Fibroblast of lung (primary cell): ENCODE measurements at places on chromosomes 4 and X. TPM values are rescaled to one million over a fixed set of nuclear protein-coding genes. Genes with fewer than 3 reads are reported as not detected.
A peak's percentile ranks its signal among the peaks of the same experiment; 100 is the strongest.

DNA sequence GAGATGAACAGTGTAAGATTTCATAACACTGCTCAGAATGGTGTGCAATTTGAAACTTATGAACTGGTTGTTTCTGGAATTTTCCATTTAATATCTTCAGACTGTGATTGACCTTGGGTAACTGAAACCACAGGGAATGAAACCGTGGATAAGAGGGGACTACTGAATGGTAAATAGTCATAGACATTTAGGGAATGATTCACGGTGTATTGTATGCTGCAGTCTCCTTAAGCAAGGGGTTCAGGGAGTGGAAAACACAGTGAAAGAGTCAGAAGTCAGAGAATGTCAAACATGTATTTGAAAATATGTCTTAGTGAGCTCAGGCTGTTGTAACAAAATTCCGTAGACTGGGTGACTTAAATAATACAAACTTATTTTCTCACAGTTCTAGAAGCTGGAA lies 398.2 kb upstream of the DIPK2B start:
- H3K27me3 ChIP-seq = no peaks in the 10 kb centered on the region
- no peak overlapping the region for H3K4me3 ChIP-seq
- DNase-seq = peak; percentile 54
- H3K4me1 ChIP-seq = peaks cover 2% of the 10 kb centered on the region
- no peak overlapping the region for H3K27ac ChIP-seq
- H3K36me3 ChIP-seq = no peaks in the 10 kb centered on the region

- H3K36me3 ChIP-seq = no peaks in the 10 kb centered on the region
- no peak overlapping the region for H3K4me3 ChIP-seq
- H3K27me3 ChIP-seq = no peaks in the 10 kb centered on the region
- no peak overlapping the region for H3K27ac ChIP-seq
These were observed 350.8 kb upstream of the KLF3 start for GRCh38 chr4:38313175-38313574.

DNA sequence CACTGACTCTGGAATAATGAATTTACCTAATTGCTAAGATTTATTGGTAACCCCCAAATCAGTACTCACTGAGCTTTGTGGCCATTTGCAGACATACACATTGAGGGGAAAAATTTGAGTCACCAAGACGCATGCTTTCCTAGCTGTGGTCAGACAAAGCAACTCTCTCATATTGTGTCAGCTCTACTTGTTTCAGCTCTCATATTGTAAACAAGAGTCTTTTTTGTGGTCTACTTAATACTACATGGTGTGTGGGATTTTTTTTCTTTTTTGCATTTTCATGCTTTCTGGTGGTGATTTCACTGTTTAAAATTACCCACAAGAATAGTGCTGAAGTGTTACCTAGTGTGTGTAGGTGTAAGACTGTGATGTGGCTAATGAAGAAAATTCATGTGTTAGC lies 428.2 kb upstream of the GALNT7 start:
- no peak overlapping the region for H3K4me3 ChIP-seq
- no peaks in the 10 kb centered on the region for H3K36me3 ChIP-seq
- no peak overlapping the region for H3K27ac ChIP-seq
- H3K27me3 ChIP-seq = no peaks in the 10 kb centered on the region
- no peaks in the 10 kb centered on the region for H3K4me1 ChIP-seq

GRCh38 chr4:12979797-12980196 lies 504.3 kb downstream of the RAB28 start:
- no peaks in the 10 kb centered on the region for H3K27me3 ChIP-seq
- H3K4me1 ChIP-seq = no peaks in the 10 kb centered on the region
- H3K4me3 ChIP-seq = no peak overlapping the region
- no peaks in the 10 kb centered on the region for H3K36me3 ChIP-seq
- no peak overlapping the region for H3K27ac ChIP-seq
- no peak for DNase-seq

GRCh38 chr4:165351359-165352130 lies 24.1 kb downstream of the MSMO1 start:
- no peaks in the 10 kb centered on the region for H3K27me3 ChIP-seq
- H3K27ac ChIP-seq = no peak overlapping the region
- no peak for DNase-seq
- no peaks in the 10 kb centered on the region for H3K4me1 ChIP-seq
- H3K36me3 ChIP-seq = no peaks in the 10 kb centered on the region

DNA sequence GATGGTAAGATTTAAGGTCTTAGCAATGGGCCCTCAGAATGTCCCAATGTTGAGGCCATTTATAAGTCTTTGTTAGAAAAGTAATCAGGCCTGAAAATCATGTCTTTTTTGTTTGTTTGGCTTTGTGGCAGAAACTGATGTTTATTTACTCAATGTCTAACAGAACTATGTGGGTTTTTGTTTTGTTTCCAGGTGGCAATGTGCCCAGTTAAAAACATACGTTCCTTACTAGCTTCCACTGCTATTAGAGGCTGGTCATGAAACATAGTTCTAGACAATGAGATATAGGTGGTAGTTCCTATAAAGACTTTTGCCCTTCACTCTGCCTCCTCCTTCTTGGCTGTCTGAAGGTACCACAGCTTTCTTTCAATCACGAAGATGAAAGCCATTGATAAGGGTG lies 108.8 kb downstream of the C4orf51 start:
- no peaks in the 10 kb centered on the region for H3K27me3 ChIP-seq
- no peak overlapping the region for H3K27ac ChIP-seq
- no peak overlapping the region for H3K4me3 ChIP-seq
- H3K4me1 ChIP-seq = no peaks in the 10 kb centered on the region
- no peaks in the 10 kb centered on the region for H3K36me3 ChIP-seq

DNA sequence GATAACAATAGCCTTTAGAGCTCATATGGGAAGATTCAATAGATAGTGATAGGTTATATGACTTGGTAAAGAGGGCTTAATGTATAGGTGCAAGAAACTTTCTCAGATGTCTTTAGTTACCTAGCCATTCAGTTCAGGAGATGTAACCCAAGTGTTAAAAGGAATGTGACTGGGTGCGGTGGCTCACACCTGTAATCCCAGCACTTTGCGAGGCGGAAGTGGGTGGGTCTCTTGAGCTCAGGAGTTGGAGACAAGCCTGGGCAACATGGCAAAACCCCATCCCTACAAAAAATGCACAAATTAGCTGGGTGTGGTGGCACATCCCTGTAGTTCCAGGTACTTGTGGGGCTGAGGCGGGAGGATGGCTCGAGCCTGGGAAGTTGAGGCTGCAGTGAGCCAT lies 7.9 kb downstream of the TET2 start:
- H3K27ac ChIP-seq = no peak overlapping the region
- no peak overlapping the region for H3K4me3 ChIP-seq
- no peaks in the 10 kb centered on the region for H3K27me3 ChIP-seq
- H3K36me3 ChIP-seq = no peaks in the 10 kb centered on the region
- H3K4me1 ChIP-seq = no peaks in the 10 kb centered on the region

DNA sequence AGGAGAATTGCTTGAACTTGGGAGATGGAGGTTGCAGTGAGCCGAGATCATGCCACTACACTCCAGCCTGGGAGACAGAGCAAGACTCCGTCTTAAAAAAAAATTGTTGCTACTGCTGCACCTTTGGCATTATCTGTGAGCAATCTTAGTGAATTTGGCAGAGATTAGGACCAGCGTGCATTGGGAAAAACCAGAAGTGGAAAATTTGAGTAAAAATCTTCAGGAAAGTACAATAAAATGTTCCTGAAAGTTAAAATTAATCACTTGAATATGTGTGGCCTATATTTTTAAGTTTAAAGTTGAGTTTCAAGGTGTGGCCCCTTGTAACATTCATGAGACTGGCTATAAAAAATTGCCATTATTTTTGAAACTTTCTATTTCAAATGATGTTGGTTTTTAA lies 85.1 kb downstream of the SPRY1 start:
- H3K4me3 ChIP-seq = no peak overlapping the region
- no peak for DNase-seq
- no peak overlapping the region for H3K27ac ChIP-seq
- no peaks in the 10 kb centered on the region for H3K36me3 ChIP-seq
- H3K4me1 ChIP-seq = peaks cover 7% of the 10 kb centered on the region

DNA sequence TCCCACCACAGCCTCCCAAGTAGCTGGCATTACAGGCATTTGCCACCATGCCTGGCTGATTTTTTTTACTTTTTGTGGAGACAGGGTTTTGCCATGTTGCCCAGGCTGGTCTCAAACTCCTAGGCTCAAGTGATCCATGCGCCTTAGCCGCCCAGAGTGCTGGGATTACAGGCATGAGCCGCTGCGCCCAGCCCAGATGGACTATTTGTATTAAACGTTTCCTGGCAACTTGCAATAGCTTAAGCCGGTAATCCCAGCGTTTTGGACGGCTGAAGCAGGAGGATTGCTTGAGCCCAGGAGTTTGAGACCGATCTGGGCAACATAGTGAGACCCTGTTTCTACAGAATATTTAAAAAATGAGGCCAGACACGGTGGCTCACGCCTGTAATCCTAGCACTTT lies 18.4 kb downstream of the UBE2K start:
- H3K4me1 ChIP-seq = peaks cover 5% of the 10 kb centered on the region
- no peak overlapping the region for H3K27ac ChIP-seq
- DNase-seq = no peak
- H3K27me3 ChIP-seq = no peaks in the 10 kb centered on the region
- H3K4me3 ChIP-seq = no peak overlapping the region

DNA sequence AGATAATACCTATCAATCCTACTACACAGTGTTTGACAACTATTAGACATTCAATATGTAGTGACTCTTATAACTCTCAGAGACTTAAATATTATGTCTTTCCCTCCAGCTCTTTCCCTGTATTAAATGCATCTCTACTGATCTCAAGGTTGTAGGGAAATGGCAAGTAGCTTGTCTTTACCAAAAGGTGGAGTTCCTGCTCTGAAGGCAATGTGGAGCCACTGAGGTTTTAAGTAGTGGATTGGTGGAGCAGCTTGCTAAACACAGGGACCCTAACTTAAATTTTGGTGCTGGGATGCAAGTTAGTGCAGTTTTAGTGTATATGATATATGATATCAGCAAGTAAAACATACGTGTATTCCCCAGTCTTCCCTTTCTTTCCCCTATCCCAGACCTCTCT lies 13.1 kb downstream of the FNIP2 start:
- peaks cover 10% of the 10 kb centered on the region for H3K4me1 ChIP-seq
- H3K36me3 ChIP-seq = no peaks in the 10 kb centered on the region
- no peaks in the 10 kb centered on the region for H3K27me3 ChIP-seq
- H3K27ac ChIP-seq = no peak overlapping the region

DNA sequence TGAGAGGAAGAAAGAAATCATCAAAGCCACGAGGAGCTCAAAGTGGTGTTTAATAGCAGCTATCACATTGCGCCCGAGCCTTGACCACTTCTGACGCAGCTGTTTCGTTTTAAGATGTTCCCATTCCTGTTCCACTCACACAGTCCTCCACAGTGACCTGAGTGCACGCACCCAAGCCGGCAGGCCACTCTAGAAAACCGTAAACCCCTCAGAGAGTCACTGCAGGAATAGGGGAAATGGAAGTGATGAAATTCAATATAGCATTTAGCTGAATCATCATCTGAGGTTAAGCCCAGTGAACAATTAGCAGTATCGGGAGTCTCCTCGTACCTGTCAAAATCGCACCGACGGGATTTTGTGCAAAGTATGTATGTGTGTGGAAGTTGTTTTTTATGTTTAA lies 17.9 kb upstream of the HAND2 start:
- H3K4me1 ChIP-seq = no peaks in the 10 kb centered on the region
- H3K36me3 ChIP-seq = no peaks in the 10 kb centered on the region
- H3K27me3 ChIP-seq = no peaks in the 10 kb centered on the region
- DNase-seq = no peak

GRCh38 chrX:54785901-54786300 lies 12.2 kb downstream of the ITIH6 start:
- H3K27me3 ChIP-seq = no peaks in the 10 kb centered on the region
- DNase-seq = no peak
- H3K27ac ChIP-seq = no peak overlapping the region
- no peak overlapping the region for H3K4me3 ChIP-seq
- no peaks in the 10 kb centered on the region for H3K36me3 ChIP-seq

GRCh38 chr4:25621027-25621930 lies 34.4 kb upstream of the SLC34A2 start:
- no peak overlapping the region for H3K4me3 ChIP-seq
- no peaks in the 10 kb centered on the region for H3K4me1 ChIP-seq
- H3K36me3 ChIP-seq = no peaks in the 10 kb centered on the region
- no peaks in the 10 kb centered on the region for H3K27me3 ChIP-seq

The WAS gene
- total RNA-seq = under 0.01 and 0.17 TPM in 2 replicates

The KIT gene
- 0.50 and 0.51 TPM in 2 replicates for total RNA-seq

The STIM2 gene
- 19.0 and 33.0 TPM in 2 replicates for total RNA-seq

The PLAC1 gene
- total RNA-seq = 0.17 and 0.26 TPM in 2 replicates

The GAB3 gene
- total RNA-seq = 4.1 and 6.4 TPM in 2 replicates

The CRLF2 gene
- total RNA-seq = not detected in 2 replicates

The NXF3 gene
- not detected in 2 replicates for total RNA-seq

The TMEM271 gene
- not detected in 2 replicates for total RNA-seq
